Stimulated activated CD4-positive, alpha-beta T cell treated with anti-CD3 and anti-CD28 coated beads, Interleukin-4, amount 100 ng/mL, for 24 hours (primary cell): ENCODE measurements at places on chromosomes 2 and 18.

- no peak for DNase-seq
Measured at GRCh38 chr18:39751921-39752320, 2186.3 kb upstream of the CELF4 start.

DNA sequence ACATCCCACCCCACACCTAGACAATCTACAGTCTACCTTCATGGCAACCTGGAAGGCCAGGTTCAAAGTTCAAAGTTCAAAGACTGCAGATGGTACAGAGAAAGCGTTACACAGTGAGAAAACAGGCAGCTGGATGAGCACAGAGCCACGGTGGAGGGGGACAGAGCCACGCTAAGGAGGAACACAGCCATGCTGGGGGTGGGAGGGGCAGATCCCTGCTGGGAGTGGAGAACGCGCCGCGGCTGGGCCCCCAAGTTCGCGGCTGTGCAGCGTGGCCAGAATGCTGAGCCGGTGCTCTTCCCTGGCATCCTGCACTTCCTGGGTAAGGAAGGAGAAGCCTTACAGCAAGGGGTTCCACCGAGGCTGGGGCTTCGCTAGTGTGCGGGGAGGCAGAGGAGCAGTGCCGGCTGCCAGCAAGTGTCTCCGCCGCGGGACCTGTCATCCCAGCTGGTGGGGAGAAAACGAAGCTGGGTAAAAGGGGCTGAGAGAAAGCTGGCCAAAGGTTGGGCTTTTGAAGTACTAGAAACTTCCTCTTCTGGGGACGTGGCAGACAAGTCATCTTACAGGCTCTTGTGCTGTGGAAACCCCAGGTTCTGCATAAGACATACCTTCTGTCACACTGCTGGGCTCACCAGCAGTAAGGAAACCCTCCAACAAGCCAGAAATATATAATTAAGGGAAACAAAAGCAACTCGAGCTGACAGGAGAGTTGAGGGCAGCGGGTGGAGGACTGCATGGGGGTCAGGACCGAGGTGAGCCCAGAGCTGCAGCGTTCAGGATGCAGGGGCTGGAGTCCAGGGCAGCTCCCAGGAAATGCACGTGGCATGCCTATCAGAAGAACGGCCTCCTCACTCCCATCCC lies 115.5 kb downstream of the HDAC4 start:
- DNase-seq, result peak; percentile 47

DNA sequence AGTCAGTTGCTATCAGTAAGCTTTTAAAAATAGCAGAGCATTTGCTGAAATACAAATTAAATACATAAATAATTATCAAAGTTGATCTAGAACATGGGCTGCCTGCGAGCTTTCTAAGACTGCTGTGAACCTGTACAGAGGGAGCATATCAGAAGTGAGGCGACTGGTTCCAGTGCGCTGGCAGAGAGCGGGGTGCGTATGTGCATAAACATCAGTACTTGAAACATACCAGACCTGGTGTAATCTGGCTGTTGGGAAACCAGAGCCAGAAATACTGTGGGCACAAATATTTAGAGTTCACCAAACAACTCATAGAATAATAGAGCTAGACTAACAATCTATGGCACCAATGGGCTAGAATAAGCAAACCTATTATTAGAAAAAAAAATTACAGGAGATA lies 27.3 kb downstream of the PDIA6 start:
- no peak for DNase-seq

GRCh38 chr2:33347856-33348255 lies 128.6 kb upstream of the RASGRP3 start:
- no peak for DNase-seq

DNA sequence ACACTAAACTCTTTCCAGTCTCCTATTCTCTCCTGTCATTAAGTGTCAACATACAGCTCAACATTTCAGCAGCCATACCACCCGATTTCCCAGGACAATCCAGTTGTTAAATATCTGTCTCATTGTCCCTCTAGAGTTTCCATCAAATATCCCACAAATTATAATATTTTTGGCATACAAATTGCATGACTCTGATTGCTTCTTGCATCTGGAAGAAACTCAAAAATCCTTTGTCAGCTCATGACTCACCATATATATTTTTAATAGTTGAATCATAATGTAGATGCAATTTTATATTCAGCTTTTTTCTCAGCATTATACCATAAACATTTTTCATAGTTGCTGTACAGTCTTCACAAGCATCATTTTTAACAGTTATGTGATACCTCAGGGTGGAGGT lies 7.2 kb downstream of the SLC30A3 start:
- no peak for DNase-seq

GRCh38 chr2:223197046-223197445 lies 145.1 kb downstream of the KCNE4 start:
- no peak for DNase-seq

DNA sequence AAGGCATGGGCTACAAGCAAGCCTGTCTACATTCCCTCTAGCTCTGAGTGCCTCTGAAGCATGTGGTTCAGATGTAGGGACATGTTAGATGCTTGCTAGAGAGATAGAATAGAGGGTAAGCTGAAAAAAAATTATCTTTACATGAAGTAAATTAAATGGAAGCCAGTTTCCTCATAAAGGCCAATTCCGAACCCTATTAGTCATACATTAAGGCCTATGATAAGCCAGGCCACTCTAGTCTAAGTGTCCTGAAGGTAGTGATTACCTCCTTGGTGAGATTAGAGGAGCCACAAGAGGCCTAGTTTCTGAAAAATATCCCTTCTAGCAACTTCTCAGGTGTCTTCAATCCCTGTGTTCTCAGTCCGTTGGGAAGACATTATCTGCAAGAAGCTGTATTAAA lies 72.4 kb upstream of the NPAS2 start:
- DNase-seq, result no peak

- DNase-seq, result no peak
Measured at GRCh38 chr2:25674077-25674362, 643 bp upstream of the DTNB start.

GRCh38 chr18:51275712-51276476 lies 78.4 kb upstream of the MEX3C start:
- DNase-seq, result no peak

GRCh38 chr18:54769526-54770464 lies 58.5 kb upstream of the RAB27B start:
- DNase-seq, result no peak

- DNase-seq, result no peak
Measured at GRCh38 chr18:48986851-48987761, 36.3 kb upstream of the SMAD7 start.

GRCh38 chr2:25365241-25365640 lies 23.5 kb upstream of the DNMT3A start:
- DNase-seq, result no peak

DNA sequence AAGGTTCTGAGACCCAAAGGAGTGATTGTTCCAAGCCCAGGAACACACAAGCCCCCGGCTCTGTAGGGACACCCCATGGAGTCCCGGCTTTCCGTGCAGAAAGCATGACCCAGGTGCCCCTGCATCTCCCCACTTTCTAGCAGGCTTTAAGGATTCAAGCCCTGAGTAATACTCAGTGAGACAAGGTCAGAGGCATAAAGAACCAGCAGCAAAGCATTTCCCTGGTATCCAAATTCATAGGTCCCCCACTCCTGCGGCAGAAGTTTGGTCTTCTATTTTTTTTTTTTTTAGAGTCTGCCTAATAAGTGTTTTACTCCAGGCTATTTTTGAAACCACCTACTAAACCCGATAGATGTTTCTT lies 16.3 kb downstream of the TSHZ1 start:
- DNase-seq, result no peak

- no peak for DNase-seq
Measured at GRCh38 chr18:22473366-22473765, 55.7 kb upstream of the CTAGE1 start.
